Iris pigment epithelial cell (primary cell): ENCODE measurements at places on chromosomes 11 and 22.

DNA sequence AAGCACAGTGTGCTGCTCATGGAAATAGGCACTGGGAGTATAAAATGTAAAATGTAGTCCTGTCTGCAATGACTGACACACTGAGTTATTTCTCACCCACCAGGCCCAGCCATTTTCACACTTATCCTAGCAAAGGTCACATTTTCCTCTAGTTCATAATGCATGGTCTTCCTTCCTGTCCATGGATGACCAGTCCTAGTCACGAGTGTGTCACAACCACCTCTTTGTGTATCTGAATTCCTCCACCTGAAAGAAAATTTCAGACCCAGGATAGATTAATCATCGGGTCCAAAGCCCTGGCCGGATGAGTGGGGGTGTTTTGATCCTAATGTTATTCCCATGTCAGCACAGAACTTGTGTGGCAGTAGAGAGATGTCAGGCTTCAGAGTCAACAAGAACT is at the start of gene MRGPRX4:
TSS of gene MRGPRX4 (plus strand) at position 172 of the 400 bp plus-strand sequence. CDS start 420 bp downstream, outside the sequence.
- DNase-seq = no peak

GRCh38 chr11:36373016-36374010 is 77.2 kb downstream of the PRR5L start:
- DNase-seq = peak; percentile 68

DNA sequence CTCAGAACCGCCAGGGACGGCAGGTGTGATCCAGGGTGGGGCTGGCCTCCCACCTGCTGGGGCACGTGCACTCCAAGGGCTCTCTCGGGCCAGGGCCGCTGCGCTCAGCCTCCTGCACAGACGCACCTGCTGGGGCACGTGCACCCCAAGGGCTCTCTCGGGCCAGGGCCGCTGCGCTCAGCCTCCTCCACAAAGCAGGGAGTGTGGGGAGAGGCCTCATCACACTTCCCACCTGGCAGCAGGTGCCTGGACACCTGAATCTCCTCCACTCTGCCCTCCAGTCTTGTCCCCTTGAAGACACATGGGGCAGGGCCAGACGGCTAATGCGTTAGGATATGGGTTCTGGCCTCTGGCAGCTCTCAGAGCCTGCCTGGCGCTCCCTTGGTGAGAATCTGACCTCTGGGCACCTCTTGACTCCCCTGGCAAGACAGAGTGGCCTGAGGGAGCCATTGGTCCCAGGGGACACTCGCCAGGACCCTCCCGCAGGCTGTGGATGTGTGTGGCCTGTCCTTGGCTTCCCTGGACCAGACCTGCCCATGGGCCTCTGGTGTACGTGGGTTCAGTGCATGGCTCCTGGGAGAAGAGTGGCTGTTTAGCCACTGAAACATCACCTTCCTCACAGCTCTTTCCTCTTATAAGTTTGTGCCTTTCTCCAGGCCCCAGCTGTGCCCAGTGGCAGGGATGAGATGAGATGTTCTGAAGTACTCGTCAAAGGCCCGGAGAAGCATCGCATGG is 73.5 kb downstream of the BRD1 start:
- DNase-seq = no peak

DNA sequence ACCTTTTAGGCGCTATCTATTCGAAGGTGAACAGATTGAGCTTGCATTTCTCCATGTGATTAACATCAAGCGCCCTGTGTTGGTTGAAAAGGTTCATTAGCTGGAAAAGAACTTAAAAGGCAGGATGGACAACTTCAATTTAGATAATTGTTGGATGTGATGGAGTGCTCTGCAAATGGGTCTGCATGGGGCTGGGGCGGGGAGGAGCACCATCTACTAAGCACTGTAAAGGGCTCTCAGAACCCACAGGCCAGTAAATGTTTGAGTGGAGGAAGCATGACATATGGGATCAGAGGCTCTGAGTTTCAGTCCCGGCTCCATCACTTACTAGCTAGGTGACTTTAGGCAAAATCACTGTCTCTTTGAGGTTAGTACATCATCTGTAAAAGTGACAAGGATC is 28.2 kb downstream of the ARL14EP start:
- DNase-seq = no peak

- no peak for DNase-seq
Observed at GRCh38 chr11:64924910-64925284, 408 bp downstream of the PPP2R5B start.
